Bronchial epithelial cell (primary cell): ENCODE measurements at places on chromosomes 4 and X.
A peak's percentile ranks its signal among the peaks of the same experiment; 100 is the strongest.

DNA sequence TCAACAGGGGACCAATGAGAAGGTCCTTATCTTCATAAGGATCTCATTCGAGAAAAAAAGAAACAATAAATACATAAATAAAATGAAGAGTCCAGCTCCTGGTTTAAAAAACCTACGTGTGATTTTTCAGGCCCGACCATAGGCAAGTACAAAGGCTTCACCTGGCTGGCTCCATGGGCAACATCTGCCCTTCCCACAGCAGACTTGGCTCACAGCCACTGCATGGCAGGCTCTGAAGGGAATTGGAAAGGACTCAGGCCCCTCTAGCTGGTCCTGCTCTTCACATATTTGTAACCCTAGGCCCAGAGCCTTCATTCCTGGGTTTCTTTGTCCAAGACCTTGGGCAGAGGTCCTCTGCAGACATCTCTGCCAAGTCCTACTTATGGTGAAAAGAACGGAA lies 228.1 kb downstream of the QDPR start:
- DNase-seq = no peak

GRCh38 chrX:41095908-41096307 lies 10.7 kb downstream of the USP9X start:
- no peak for DNase-seq

DNA sequence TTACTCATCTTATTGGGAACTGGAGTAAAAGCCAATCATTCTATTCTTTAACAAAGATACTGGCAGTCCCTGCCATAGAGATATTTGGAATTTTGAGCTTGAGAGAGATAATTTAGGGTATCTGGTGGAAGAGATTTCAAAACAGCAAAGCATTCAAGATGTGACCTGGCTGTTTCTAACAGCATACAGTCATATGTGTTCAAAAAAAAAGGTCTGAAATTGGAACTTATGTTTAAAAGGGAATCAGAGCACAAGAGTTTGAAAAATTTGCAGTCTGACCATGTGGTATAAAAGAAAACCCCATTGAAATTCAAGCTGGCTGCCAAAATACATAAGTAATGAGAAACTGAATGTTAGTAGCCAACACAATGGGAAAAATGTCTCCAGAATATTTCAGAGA lies 42.2 kb downstream of the UGT2B10 start:
- no peak for DNase-seq

- DNase-seq = no peak
Observed at GRCh38 chr4:8939840-8940742, 68.5 kb upstream of the HMX1 start.

- no peak for DNase-seq
Observed at GRCh38 chr4:147366164-147366563, 114.7 kb upstream of the EDNRA start.

- no peak for DNase-seq
Observed at GRCh38 chr4:94515365-94515764, 63.6 kb downstream of the PDLIM5 start.

DNA sequence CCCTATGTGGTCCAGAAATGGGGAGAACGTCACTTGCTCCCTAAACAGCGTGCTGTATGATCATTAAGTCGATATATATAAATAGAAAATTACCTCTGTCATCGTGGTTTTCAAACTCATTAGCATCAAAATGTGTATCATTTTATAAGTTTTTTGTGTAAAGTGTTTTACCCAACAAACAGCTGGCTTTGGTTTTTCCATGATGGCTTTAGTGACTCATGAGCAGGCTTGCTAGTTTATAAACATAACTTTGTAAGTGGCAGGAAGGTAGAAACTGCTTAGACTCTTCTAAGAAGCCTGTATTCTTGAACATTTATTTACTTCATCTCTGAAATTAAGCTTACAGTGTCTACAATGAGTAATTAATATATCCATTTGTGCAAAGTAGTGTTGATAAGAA lies 108.4 kb upstream of the DIPK2B start:
- no peak for DNase-seq

DNA sequence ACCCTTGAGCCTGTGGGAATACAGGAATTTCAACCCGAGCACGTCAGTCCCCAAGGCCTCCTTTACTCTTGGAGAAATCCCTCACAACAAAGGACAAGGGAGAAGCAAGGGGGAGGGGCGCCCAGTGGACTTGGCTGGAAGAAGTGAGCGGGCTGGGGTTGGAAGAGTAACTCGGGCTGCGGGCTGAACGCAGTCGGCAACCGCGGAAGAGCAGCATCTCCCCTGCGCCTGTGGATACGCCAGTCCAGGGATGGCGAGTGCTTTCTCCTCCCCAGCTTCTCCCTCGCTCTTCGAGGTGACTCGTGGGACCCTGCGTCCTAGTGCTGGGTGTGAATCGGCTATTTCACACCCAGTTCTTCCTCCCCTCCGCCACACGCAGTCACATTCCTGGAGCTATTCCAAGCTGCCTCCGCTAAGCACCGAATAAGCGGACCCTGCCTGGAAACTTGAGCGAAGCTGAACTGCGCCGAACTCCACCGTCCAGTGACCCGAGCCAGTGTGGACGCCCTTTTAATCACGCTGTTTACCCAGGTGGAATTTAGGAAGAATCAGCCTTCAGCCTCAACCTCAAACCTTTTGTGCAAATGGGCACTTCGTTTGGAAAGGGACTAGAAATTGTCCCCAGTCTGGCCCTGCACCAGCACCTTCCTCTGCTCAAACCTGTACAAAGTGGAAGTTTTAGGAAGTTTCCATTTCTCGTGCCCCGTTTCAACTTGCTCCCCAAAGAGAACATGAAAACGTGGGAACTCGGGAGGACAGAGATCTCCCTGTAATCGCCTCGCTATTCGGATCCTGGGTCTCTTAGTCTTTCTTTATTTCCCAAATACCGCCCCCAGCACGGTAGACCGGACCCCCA lies 64.3 kb upstream of the WDR17 start:
- DNase-seq = no peak

GRCh38 chrX:154125391-154126040 lies 18.5 kb upstream of the OPN1LW start:
- DNase-seq = no peak

DNA sequence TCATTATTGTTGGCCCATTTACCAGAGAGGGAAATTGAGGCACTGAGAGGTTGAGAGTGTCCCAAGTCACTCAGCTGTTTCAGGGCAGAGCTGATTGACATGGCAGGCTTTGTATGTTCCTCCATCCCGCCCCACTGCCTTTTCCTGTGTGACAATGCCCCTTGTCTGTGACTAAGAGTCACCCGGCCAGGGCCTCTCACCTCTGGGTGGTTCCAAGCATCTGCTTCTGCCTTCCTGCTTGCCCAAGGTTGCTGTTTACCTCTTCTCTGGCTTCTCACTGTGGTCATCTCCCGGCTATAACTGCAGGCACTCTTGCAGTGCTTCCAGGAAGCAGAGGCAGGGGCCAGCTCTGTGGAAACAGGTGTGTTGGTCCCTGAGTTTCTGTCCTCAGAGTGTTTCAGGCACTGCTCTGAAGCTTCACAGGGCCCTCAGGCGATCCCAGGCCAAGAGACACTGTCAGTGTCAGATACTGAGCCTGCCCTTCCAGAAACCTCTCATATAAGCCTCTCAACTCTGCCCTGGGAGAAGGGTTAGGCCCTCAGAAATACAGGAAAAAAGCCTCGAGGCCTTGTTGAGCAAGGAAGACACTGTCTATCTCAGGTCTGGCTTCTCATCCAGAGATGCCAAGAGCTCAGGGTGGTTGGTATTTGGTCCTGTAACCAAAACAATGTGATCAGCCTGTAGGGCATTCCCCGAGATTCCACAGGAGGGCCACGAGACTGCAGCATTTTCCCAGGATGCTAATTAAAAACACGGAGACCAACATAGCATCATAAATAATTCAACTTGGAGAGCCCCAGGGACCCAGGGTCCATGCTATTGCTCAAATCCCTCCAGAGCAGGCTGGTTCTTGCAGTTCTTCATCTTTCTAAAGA lies 42.0 kb upstream of the PROM1 start:
- DNase-seq = no peak

GRCh38 chr4:113955948-113956347 lies 23.5 kb downstream of the ARSJ start:
- no peak for DNase-seq

DNA sequence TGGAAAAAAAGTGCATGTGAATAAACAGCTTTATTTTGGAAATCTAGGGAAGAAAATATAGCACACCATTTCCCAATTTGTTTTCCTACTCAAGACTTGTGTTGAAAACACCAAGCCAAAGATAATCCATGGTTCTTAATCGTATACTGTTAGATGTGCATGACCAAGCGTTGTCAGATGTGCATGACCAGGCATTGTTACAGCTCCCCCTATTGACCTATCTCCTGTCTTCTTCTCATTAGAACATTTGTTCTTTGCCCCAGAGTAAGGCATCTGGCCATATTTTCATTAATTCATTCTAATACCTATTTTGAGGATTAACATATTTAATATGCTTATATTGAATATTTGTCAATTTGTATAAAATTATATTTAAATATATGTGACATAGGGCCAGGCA lies 14.4 kb upstream of the VCX start:
- no peak for DNase-seq

DNA sequence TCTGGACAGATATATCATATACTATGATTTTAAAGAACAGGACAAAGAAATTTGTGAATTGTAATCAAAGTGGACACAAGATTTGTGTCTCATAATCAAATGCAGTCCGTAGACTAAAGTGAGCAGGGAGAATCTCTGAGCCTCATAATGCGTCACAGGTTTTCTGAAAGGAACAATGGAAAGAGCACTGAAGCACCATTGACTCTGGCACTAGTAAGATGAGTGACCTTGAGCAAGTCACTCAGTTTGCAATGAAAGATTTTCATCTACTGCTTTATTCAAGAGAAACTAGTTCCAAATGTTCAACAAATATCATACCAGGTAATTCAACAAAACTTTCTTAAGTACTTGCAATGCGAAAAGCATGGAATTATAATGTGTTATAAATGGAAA lies 315.3 kb downstream of the MAPK10 start:
- no peak for DNase-seq

GRCh38 chr4:117664706-117665444 lies 369.4 kb upstream of the NDST3 start:
- no peak for DNase-seq

- no peak for DNase-seq
Observed at GRCh38 chr4:61727286-61727685, 527.2 kb downstream of the ADGRL3 start.

- DNase-seq = no peak
Observed at GRCh38 chr4:101102114-101102742, 245.1 kb downstream of the PPP3CA start.

DNA sequence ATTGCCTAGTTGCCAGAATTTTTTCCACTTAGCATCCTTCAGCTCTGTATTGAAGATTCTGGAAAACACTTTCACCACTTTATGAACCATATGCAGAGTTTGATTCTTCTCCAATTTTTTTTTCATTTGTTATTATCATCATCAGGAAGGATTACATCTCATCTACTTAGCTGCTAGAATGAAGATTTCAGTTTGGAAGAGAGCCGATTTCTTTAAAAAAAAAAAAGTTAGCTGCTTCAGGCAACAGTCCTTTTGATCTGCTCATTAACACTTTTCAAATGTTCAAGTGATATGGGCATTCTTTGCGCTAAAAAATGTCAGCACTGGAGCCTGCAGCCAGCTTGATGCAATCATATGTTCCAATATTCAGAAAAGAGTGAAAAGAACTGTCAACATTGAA lies 76.2 kb downstream of the ANTXR2 start:
- no peak for DNase-seq

DNA sequence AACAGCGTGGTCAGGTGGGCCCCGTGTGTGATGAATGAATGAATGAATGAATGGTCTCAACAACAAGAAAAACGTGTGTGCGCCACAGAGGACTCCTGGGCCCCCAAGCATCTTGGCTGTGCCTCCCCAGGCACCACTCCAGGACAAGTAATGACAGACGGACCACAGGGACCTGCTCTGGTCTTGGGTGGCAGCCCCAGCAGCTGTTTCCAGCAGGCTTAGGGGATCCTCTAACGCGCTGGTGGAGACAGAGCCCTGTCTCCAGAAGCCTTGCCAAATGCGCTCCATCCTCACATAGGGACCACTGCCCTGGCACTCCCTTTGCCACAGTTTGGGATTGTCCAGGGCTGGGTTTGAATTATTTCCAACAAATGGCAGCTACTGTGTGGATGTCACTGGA lies 39.1 kb downstream of the PSAPL1 start:
- no peak for DNase-seq

- DNase-seq = no peak
Observed at GRCh38 chr4:140100771-140101170, 53.2 kb downstream of the MAML3 start.

DNA sequence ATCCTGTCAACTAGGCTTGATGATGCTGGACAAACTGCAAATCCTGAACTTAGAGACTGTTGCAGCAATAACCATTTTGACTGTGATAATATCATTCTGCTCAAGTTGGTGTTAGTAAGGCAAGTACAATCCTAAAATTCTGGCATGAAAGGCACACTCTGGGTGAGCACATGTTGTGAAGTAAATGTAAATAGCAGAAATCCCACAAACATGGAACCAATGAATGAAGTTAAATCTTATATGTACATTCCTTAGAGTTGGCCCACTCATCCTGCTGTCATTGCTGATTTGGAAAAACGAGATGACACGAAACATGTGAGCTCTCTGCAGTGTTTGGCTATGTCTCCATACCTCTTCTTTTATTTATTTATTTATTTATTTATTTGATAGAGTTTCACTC lies 21.0 kb downstream of the RBM47 start:
- DNase-seq = no peak

DNA sequence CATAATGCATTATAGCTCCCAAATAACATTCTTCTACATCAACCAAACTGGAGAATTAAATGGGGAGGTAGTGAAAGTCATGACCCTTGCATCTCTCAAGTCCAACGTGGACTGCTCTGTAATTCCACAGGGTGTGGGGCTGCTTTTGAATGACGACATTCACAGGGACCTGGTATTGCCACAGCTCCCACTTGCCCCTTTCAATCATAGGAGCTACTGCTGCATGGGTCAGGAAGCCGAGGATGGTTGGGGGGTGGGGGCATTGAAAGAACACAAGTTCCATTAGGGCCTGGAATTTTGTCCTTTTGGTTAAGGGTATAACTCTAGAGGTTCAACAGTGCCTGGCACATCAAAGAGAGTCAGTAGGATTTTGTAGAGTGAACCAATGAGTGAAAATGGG lies 7.4 kb upstream of the CT55 start:
- no peak for DNase-seq

- DNase-seq = no peak
Observed at GRCh38 chr4:113303315-113303714, 253.9 kb downstream of the ANK2 start.

GRCh38 chr4:67055319-67055718 lies 490.0 kb downstream of the CENPC start:
- DNase-seq = no peak

GRCh38 chr4:6221851-6222760 lies 21.8 kb upstream of the JAKMIP1 start:
- no peak for DNase-seq

- DNase-seq = no peak
Observed at GRCh38 chr4:26179316-26179760, 141.5 kb upstream of the RBPJ start.

DNA sequence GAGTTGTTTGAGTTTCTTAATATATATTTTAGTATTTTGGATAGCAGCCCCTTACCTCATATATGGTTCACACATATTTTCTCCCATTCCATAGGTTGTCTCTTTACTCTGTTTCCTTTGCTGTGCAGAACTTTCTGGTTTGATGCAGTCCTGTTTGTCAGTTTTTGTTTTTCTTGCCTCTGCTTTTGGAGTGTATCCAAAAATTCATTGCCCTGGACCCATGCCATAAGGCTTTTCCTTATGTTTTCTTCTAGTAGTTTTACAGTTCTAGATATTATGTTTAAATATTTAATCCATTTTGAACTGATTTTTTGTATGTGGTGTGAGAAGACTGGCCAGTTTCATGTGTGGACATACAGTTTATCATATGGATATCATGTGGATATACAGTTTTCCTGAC lies 58.5 kb upstream of the NUDT6 start:
- no peak for DNase-seq

GRCh38 chrX:118459494-118459893 lies 36.1 kb upstream of the DOCK11 start:
- peak; percentile 29 for DNase-seq
